ENCODE measurements at places on chromosomes 13 and 19.

- no peak for DNase-seq
Observed at GRCh38 chr13:72295153-72295552, 428.1 kb upstream of the DACH1 start.

DNA sequence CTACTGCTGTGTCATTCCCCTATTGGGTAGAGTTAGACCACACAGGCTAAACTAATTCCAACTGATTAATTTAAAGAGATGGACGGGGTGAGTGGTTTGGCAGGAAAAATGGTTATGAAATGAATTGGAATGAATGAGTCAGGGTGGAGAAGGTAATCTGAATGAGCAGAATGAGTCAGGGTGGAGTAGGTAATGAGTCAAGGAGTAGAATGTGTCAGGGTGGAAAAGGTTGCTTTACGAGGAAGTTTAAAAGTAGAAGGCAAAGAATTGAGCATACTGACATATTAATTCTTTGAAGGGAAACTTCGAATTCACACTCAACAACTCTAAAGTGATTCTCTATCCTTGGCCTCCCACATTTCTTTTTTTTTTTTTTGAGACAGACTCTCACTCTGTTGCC lies 12.7 kb upstream of the ZNF121 start:
- peak; percentile 86 for DNase-seq

- peak; percentile 97 for DNase-seq
Observed at GRCh38 chr13:46866150-46866549, 30.7 kb downstream of the HTR2A start.

- DNase-seq: no peak
Observed at GRCh38 chr19:17824339-17824738, 3.0 kb upstream of the INSL3 start.

DNA sequence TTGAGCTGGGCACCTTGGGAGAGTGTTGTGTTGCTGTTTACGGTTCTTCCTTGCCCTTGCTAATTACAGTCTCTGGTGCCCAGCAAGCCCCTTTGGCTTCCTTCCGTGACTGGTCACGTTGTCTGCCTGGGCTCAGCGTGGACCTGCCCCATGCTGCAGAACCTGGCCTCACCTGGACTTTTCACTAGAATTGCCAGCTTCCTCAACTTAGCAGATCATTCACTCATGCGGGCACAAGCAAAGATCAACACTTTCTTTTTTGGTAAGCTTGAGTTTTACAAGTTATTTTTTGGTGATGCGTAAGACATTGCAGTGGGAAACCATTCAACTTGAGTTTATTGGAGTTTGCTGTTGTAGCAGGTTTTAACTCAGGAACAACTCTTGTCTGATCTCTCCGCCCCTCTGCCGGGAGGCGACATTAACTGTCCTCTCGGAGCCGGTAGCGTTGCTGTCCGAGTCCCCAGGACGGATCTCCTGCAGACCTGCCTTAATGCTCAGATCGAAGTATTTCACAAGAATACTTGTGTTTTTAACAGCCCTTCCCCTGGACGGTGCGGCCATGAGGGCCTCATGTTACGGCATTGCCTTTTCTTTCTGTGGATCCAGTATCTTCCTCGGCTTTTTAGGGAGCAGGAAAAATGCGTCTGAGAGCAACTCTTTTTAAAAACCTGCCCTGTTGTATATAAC lies 15.7 kb upstream of the TEX29 start:
- DNase-seq: no peak

- no peak for DNase-seq
Observed at GRCh38 chr19:47239610-47240296, 8.8 kb upstream of the BBC3 start.

GRCh38 chr13:42028113-42028799 lies 20.2 kb upstream of the DGKH start:
- peak; percentile 12 for DNase-seq

- no peak for DNase-seq
Observed at GRCh38 chr13:105827111-105827809, 708.2 kb downstream of the EFNB2 start.

DNA sequence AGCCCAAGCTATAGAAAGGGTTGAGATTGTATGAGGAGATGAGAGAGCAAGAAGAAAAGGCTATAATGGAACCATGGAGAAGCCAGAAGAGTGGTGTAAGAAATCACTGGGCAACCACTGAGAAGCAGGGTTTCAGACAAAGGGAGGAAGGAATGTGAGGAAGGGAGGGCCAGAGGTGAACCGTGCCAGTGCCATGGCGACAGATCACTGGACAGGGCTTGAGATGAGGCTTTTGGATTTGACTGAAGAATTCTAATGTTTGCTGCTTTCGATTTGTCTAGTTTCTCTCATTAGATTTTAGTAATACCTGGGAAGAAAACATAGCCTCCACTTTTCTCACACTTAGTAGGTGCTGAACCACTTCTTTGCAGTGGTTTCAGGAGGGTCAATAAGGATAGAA lies 6.3 kb upstream of the GPR183 start:
- no peak for DNase-seq

DNA sequence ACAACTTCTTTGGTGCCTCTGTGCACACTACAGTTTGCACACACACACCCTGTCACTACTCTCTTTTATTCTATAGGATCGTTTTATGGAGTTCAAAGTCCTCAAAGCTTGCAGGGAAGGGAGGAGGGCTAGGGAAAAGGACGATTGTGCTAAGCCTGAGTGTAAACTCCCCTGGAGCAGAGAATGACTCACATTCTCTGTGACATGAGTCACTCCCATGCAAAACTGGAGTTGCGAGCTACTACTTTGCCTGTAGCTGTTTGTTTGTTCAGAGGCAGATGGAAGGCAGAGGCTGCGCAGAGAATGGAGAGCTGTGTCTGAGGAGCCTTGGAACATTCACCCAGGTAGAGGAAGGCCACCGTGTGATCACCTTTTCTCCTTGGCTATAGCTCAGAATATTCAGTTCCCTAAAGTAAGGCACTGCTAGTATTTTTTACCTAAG lies 80.5 kb upstream of the MBNL2 start:
- peak; percentile 87 for DNase-seq

GRCh38 chr13:94516456-94516855 lies 37.0 kb upstream of the DCT start:
- no peak for DNase-seq

- DNase-seq: peak; percentile 6
Observed at GRCh38 chr13:22505489-22505888, 675.3 kb upstream of the SGCG start.

- no peak for DNase-seq
Observed at GRCh38 chr13:80447747-80448146, 106.8 kb upstream of the SPRY2 start.

GRCh38 chr13:66154354-66154753 lies 1075.8 kb downstream of the PCDH9 start:
- DNase-seq: no peak

DNA sequence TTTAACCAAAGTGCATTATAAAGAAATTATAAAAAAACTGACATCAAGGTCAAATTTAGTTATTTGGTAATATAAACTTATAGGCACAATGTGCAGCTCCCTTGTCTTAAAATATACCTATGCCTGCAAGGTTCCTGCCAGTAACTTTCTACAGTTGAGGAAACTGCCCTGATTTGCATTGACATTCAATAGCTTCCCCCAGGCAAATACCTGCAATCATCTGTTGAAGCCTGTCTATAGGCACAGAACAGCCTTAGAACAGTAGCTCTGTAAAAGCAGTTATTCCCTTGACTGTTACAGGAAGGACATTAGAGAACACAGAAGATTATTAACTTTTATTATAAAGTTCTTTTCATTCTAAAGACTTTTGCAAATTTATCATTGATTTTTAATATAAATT lies 1239.5 kb downstream of the PCDH9 start:
- no peak for DNase-seq

DNA sequence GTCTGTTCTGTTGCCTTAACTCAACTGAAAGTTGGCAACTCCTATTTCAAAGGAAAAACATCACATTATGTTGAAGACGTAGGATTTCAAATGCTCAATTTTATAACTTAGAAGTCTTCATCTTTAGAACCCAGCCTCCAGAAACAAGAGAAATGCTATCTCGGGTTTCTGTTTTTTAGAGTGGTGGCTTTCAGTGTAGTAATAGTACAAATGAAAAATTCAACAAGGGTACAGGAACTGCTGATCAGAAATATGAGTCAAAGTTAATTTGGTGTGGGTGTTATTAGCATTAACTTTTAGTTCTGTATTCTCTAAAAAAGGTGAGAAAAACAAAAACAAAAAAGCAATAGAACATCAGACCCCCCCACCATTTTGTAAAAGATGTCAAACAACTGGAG lies 56.6 kb upstream of the FLT1 start:
- DNase-seq: no peak

- DNase-seq: peak; percentile 93
Observed at GRCh38 chr19:49889687-49890348, 6.9 kb downstream of the IL4I1 start.

DNA sequence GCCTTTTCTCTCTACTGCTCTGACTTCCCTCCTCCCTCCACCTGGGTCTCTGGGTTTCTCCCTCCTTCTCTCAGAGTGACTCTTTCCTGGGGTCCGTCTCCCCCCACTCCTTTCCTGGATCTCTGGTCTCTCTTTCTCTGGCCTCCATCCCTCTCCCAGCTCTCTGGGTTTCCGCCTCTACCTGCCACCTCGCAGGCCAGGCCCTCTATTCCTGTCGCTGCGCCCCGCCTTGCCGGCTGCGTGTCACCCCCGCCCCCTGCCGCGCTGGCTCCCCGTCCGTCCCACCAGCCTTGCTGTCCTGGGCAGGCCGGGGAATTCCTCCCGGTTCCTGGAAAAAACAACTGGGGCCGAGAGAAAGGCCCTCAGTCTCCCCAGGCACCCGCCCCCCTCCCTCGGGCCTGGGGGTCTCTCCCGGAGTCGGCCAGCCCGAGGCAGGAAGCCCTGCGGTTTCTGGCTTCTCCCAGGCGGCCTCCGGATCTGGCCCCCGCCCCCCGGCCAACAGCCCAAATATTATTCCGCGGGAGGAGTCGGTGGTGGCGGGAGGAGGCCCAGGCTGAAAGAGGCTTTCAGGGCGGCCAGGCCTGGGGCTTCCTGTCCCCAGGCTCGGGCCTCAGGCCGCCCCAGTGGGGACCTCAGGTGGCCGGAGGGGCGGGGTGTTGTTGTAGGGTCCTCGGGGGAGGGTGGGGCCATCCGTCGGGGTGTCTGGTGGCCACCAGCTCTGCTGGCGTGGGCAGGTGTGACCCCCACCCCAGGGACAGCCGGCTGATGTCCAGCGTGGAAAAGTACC lies 9.3 kb downstream of the IRF2BP1 start:
- DNase-seq: no peak

GRCh38 chr19:8702350-8702749 lies 3.8 kb upstream of the ACTL9 start:
- DNase-seq: no peak

GRCh38 chr13:98142380-98143156 lies at the start of gene FARP1:
TSS of gene FARP1 (plus strand) at chr13:98143094. CDS start at chr13:98213243, 70,149 bp downstream.
- DNase-seq: peak; percentile 89

DNA sequence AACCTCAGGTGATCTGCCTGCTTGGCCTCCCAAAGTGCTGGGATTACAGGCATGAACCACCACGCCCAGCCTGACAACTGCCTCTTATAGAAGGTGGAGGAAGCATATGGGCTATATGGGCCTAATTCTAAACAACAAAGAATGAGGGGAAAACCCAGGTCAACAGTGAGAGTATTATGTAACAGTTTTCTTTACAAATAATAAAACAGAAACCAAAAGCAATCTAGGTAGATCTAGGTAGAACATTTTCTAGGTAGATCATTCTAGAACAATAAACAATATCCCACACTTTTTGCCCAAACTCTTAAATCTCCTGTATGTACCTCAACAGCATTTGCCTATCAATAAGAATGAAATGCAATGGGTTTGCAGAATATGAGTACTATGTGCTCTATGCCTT lies 267.4 kb downstream of the ABCC4 start:
- no peak for DNase-seq

DNA sequence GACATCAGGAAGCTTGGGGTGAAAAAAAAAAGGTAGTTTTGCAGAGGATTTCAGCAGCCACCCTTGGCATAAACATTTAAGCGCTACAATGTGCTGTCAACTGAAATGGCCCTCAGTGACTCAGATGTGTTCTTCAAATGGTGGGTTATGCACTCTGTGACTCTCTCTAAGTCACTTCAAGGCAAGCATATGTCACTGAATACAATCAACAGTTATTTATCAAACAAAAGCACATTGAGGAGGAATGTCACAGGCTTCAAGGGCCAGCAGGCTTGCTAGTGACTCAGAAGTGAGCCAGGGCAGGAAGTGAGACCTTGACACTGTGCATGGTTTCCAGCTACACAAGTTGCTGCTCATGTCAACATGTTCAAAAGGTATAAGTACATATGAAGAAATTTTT lies 523.7 kb upstream of the HTR2A start:
- no peak for DNase-seq

DNA sequence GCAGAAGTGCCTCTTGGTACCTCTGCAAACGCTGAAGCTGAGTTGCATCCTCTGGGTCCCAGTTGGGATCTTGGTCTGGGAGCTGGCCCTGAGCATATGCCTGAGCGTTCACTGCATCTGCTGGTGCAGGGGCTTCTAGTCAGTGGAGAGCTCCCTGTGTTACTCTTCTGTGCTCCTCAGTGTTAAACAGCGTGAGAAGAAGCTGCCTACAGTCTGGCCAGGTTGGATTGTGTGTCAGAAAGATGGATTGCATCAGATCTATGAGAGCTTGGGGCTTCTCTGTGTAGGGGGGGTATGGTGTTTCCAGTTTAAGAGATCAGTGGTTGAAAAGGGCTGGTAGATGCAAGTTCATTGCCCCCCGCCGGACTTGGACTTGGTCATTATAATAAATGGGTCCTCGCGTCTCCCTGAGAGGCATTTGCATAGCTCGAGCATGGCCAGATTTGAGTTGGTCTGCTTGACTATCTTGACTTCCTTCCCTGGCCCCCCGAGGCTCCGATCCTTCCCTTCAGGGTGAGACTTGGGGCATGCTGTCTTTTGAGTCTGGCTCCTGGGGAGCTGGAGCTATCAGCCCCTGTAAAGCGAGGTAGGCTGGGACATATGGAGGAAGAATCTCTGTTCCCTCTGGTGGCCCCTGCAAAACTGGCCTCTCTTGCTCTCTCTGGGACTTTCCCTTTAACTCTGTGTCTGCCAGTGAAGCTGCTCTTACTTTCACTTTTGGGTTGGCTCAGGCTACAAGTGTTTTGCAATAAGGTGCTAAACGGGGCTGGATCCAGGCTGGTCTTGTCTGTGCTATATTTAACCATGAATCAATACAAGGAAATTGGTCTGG lies 52.9 kb downstream of the OR10H4 start:
- DNase-seq: peak; percentile 15

DNA sequence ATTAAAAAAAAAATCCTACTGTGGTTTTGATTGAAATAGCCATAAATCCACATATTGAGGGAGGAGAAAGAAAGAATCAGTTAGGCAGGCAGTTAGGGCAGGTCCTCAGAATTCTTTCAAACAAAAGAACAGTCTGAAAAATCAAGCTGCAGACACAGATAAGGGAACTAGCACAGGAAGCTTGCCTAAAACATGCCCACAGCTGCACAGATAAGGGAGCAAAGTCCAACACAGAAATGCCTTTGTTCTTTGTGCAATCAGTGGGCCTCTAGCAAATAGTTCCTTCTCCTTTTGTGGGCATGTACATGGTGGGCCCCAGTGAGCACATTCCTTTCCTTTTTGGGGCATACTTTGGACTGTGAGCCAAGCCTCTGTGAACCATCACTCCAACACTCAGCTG lies 42.7 kb downstream of the UTP14C start:
- no peak for DNase-seq

- DNase-seq: no peak
Observed at GRCh38 chr13:75689686-75690085, 53.6 kb downstream of the LMO7 start.
